ENCODE measurements at places on chromosomes 2 and 18. TPM values are rescaled to one million over a fixed set of nuclear protein-coding genes. Genes with fewer than 3 reads are reported as not detected.

GRCh38 chr2:42054714-42055430 is 7.1 kb downstream of the PKDCC start:
- peaks cover 31% of the 10 kb centered on the region for H3K4me1 ChIP-seq
- peaks cover 5% of the 10 kb centered on the region for H3K36me3 ChIP-seq
- no peak overlapping the region for H3K4me3 ChIP-seq
- peak overlapping the region; percentile 83 for H3K27ac ChIP-seq

DNA sequence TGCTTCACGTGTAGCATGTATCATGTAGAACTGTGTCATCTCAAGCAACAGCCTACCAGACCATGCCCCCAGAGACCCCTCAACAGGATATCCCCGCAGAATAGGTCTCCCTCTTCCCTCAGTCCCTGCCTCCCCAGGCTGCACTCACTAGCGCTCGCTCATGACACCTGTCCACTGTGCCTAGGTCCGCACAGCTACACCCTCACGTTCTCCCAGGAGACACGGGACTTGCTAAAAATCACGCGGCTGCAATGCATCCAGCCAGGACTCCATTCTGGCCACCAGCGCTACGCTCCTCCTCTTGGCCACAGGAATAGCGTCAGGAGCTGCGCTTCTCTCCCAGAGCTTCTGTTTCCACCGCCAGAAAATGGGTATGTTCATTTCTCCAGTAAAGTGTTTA is 2.5 kb downstream of the PXDN start:
- DNase-seq, result no peak
- H3K27me3 ChIP-seq, result peaks cover 10% of the 10 kb centered on the region
- no peaks in the 10 kb centered on the region for H3K4me1 ChIP-seq

DNA sequence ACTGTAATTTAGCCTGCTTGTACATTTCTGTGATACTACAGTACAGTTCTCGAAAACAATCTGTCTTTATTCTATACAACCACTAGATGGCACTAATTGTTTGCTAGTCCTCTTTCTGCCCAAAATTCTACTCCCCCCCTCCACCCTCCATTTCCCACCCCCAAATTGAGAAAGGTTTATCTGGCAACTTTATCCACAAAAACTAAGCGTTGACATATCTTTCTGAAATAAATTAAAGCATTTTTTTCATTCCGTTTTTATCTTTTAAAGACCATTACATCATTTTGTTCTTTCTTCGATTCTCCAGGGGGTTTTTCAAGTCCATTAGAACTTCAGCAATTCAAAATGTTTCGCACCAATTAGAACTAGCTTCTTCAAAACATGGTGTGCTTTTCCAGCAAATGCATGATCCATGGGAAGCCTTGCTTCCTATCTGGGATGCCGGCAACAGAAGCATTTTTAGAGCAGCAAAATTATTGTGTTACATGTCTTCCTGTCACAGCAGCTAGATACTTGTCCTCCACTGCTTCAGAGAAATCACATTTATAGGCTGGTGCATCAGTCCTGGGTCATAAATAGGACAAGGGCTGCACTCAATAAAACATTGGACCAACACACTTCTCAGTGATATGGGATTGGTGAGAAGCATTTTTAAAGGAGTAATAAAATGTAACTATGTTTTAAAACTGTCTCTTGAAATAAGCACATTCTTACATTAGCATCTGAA is 241.3 kb downstream of the PAX3 start:
- no peaks in the 10 kb centered on the region for H3K27me3 ChIP-seq
- no peaks in the 10 kb centered on the region for H3K36me3 ChIP-seq
- DNase-seq, result no peak
- H3K27ac ChIP-seq, result no peak overlapping the region

The STARD6 gene
- not detected for total RNA-seq

DNA sequence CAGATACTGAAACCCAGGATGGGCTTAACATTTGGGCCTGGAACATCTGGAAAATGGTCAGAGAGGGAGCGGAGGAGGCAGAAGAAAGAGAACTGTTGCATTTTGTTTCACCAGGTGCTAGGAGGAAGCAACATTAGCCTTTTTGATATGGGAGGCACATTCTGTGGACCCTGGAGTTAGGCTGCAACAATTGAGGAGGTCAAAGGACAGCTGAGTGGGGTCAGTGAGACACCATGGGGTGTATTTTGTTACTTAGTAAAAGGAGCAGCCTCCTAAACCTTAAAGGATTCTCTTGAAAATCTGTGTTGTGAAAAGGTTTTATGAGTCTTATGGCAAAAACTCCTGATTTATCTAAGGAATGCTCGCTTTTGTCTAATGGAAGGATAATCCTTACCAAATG is 124.9 kb downstream of the GREB1L start:
- H3K27ac ChIP-seq, result no peak overlapping the region
- no peaks in the 10 kb centered on the region for H3K4me1 ChIP-seq
- no peak overlapping the region for H3K4me3 ChIP-seq
- no peaks in the 10 kb centered on the region for H3K36me3 ChIP-seq
- no peaks in the 10 kb centered on the region for H3K27me3 ChIP-seq
- no peak for DNase-seq

DNA sequence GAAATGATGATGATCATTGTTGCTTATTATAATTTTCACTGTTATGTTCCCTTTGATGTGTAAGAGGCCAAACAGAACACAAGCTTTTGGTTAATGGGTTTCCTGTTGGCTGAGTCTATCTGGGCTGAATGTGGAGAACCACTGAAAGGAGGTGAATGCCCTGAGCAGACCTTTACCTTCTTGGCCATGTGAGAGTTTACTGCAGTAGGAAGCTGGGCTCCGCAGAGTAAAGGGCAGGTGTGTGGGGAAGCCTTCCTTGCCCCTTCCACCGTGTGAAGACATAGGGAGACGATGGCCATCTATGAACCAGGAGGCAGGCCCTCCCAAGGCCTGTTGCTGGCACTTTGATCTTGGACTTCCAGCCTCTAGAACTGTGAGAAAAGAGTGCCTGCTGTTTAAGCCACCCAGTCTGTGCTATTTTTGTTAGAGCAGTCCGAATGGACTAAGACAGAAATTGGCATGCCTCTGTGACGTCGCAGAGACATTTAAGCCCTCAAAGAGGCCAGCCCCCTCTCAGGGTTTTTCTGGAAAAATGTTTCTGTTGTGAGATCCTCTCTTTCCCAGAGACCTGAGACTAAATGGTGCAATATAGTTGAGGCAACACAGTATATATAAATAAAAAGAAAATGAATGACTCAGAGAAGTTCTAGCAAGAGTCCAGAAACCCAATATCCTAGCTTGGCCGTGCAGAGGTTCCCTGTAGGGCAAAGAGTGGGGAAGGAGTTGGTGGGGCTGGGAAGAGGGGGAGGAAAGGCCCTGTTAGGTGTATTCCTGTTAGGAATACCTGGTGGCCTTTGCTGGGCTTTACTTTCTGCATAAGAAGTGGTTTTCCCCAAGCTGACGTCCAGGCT is 121.9 kb upstream of the LGALSL start:
- H3K27me3 ChIP-seq, result no peaks in the 10 kb centered on the region
- peaks cover 3% of the 10 kb centered on the region for H3K4me1 ChIP-seq
- H3K4me3 ChIP-seq, result no peak overlapping the region
- no peaks in the 10 kb centered on the region for H3K36me3 ChIP-seq
- DNase-seq, result no peak
- no peak overlapping the region for H3K27ac ChIP-seq

All from colonic mucosa (tissue), 4 donors.